BJ (cell line): ENCODE measurements at places on chromosomes 16 and 17.

DNA sequence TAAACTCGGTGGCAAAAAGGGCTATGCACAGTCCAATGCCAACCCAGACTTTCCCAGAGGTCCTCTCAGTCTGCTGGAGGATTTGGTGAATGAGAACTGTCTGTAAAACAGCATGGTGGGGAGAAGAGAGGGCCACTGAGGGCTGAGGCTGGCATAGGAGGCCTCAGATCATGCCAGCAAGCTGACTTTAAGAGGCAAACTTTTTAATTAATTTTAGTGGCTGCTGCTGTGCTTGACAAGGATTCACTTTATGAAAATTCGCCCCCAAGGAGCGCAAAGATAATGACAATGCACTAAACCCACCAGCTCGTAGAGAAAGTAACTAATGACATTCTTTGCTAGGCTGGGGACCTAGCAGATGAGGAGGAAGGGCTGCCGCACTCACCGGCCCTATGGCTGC, 15.0 kb downstream of the ABCC12 start:
- no peak for DNase-seq

GRCh38 chr16:23836078-23836403, 258 bp downstream of the PRKCB start:
- no peak for DNase-seq

- DNase-seq = no peak
Observed at GRCh38 chr17:4582691-4583090, 1.6 kb upstream of the SMTNL2 start.

GRCh38 chr17:64385187-64386083, 5.2 kb downstream of the PECAM1 start:
- DNase-seq = peak; percentile 43

- no peak for DNase-seq
Observed at GRCh38 chr17:71488851-71489250, 632.0 kb upstream of the SOX9 start.

DNA sequence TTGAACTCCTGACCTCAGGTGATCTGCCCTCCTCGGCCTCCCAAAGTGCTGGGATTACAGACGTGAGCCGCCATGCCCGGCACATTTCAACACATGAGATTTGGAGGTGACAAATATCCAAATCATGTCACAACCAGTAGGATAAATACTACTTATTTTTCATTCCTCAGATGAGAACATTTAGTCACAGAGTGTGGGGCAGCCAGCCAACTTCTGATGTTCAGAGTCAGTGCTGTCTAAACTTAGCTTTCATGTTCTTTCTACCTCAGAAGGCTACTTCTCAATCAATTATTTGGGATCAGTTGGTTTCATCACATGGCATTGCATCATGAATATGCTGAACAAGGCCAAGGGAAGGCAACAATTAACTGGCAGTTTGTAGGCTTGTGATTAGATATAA, 134.5 kb downstream of the CDH13 start:
- no peak for DNase-seq

- no peak for DNase-seq
Observed at GRCh38 chr16:46899443-46900143, 15.4 kb downstream of the GPT2 start.

DNA sequence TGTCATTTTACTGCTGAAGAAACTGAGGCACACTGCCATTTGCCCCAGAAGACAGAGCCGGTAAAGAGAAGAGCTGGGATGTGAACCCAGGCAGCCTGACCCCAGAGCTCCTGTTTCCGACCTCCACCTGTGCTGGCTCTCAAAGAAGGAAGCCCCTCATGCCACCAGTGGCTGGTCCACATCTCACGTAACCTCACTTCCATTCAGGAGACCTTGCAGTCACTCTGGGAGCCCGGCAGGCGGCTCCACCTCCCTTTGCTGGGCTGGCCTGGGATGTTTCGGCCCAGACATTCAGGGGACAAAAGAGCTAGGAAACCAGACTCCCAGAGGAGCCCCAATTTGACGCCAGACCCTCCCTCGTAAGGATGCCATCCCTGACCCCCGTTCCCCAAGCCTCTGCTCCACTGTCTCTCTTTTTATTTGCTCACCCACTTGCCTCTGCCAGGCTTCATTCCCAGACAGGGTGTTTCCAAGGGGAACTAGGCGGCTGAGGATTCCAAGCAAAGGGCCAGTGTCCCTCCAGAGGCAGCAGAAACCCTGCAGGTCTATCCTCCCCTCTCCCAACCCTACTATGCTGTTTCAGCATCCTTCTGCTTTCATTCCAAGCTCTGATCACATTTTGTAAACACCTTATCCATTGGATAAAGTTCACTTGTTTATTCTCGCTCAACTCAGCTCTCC, 2.8 kb downstream of the TAF1C start:
- no peak for DNase-seq

- no peak for DNase-seq
Observed at GRCh38 chr16:9567666-9568065, 476.2 kb downstream of the HAPSTR1 start.

DNA sequence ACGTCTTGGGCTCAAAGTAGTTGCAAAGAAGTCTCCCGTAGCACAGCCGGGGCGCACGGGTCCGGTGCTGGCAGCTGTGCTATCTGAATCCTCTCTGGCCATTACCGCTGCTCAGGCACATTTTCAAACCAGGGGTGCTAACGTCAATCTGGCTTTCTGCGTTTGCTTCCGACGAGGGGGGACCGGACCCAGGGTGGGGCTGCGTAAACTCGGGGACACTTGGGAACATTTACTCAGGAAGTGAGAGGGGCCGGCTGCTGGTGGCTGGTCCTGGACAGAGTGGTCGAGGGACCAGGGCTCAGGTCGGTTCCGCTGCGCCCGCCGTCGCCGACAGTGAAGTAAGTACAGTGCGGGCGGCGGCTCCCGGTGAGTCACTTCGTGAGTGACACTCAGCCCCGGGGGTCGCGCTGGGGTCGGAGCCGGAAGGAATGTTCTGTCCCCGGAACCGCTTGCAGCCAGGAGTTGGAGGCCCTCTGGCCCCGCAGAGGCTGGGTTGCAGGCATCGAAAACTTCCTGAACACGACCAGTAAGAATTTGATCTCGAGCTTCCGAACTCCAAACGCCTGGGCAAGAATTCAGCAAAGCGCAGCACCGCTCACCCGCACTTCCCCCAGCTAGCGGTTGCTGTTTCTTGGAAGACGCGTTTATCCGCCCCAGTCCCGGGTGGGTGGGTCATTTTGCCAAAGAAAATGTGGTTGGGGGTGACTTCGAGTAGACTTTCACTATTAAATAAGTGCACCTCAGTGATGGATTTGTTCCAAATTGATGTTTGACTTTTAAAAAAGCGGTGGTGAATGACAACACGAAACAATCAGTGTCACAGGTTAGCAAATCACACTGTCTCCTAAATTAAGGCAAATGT, 1.4 kb upstream of the HS3ST3B1 start:
- DNase-seq = no peak

DNA sequence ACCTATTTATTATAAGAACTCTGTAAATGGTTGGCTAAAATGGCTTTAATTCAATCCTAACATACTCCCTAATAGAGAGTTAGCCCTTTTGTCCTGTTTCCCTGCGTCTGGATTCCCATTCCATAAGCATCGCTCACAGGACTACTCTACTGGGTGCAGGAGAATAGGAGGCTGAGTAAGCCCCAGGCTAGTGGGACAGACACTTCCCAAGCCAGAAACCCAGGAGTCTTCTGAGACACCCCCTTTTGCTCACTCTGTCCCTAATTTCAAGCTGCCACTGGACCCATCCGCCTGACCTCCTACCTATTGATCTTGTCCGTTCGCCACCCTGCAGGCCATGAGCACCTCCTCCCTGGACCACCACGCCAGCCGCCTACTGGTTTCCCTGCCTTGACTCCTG, 16.7 kb upstream of the TOB1 start:
- DNase-seq = no peak

- DNase-seq = no peak
Observed at GRCh38 chr17:81902023-81902652, at the start of gene NPB. TSS of gene NPB (plus strand) at chr17:81902238. CDS start at chr17:81902278, 40 bp downstream.

DNA sequence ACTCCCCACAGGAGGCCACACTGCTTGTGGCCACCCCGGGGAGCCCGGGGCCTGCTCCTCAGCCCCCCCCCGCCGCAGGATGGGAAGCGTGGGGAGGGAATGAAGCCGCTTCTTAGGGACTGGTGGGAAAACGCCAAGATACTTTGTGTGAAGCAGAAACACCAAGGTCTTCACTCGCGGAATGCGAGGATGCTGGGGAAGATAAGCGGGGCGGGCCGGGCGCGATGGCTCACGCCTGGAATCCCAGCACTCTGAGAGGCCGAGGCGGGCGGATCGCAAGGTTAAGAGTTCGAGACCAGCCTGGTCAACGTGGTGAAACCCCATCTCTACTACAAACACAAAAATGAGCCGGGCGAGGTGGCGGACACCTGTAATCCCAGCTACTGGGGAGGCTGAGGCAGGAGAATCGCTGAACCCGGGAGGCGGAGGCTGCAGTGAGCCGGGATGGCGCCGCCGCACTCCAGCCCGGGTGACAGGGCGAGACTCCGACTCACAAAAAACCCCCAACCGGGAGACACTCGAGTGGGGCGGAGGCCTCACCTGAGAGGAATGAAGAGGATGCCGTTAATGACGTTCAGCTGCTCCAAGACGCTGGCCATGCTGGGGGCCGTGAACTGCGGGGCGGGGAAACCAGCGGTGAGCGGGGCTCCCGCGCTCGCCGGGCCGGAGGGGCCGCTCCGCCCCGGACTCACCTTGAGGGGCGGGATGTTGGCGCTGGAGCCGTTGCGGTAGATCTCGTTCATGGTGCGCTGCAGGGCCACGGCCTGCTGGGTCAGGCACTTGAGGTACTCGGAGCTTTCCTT, 20.3 kb downstream of the CLUH start:
- DNase-seq = no peak

GRCh38 chr16:70575376-70575775, 51.8 kb downstream of the SF3B3 start:
- DNase-seq = no peak
